H1 (cell line): ENCODE measurements at places on chromosomes 5 and 9. TPM values are rescaled to one million over a fixed set of nuclear protein-coding genes. Genes with fewer than 3 reads are reported as not detected.

BHMT2 gene
- total RNA-seq: not detected in 2 replicates

GTF3C5 gene
- 87.1 and 89.4 TPM in 2 replicates for total RNA-seq

DNA sequence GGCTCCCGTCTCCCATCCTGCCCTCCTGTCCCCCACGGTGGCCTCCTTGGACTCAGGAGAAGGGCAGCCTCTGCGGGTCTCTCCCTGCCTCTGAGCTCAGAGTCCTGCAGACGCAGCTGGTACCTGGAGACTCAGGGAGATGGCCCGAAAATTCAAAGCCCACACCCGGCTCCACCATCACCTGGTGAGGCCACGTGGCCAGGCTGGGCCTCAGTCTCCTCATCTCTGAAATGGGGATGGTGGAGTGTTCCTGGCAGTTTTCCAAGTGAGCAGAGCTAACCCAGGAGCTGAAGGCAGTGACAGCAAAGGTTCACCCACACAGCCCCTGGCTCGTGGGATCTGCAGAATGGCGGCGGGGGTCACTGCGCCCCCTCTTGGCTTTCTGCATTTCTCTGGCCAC is 62.1 kb upstream of the RXRA start:
- H3K4me1 ChIP-seq: no peaks in the 10 kb centered on the region
- DNase-seq: no peak
- H3K4me3 ChIP-seq: no peak overlapping the region
- no peak overlapping the region for H3K27ac ChIP-seq
- no peaks in the 10 kb centered on the region for H3K36me3 ChIP-seq
- H3K27me3 ChIP-seq: no peaks in the 10 kb centered on the region

GRCh38 chr5:156892223-156892622 is 42.1 kb downstream of the PPP1R2B start:
- H3K4me1 ChIP-seq: no peaks in the 10 kb centered on the region
- no peaks in the 10 kb centered on the region for H3K36me3 ChIP-seq
- no peak overlapping the region for H3K27ac ChIP-seq
- no peak overlapping the region for H3K4me3 ChIP-seq
- DNase-seq: no peak
- no peaks in the 10 kb centered on the region for H3K27me3 ChIP-seq

- H3K27me3 ChIP-seq: no peaks in the 10 kb centered on the region
- H3K36me3 ChIP-seq: no peaks in the 10 kb centered on the region
- no peaks in the 10 kb centered on the region for H3K4me1 ChIP-seq
- H3K4me3 ChIP-seq: no peak overlapping the region
- no peak overlapping the region for H3K27ac ChIP-seq
Observed at GRCh38 chr9:12350775-12351174, 342.4 kb upstream of the TYRP1 start.

GRCh38 chr5:143267186-143267585 is 136.3 kb downstream of the NR3C1 start:
- H3K36me3 ChIP-seq: no peaks in the 10 kb centered on the region
- H3K27me3 ChIP-seq: peaks cover 1% of the 10 kb centered on the region
- no peak overlapping the region for H3K27ac ChIP-seq
- no peaks in the 10 kb centered on the region for H3K4me1 ChIP-seq

DNA sequence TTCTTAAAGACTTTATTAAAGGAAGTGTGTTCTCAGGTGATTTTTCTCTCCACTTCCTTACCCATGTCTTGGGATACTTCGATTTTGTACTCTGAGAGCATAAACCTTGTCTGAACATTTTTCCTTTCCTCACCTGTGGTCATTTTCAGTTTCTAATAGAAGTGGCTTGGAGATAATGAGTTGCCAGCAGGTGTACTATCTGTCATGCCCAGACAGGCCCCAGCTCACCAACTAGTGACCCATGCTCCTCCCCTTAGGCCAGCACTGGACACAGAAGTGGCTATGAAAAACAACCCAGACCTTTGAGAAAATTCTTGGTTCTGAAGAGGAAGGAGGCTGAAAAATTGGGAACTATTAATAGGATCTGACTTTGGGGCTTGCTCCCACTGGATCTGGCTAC is 49.2 kb upstream of the SMIM32 start:
- H3K27me3 ChIP-seq: no peaks in the 10 kb centered on the region; the same call in 1 of the 2 replicates
- H3K27ac ChIP-seq: no peak overlapping the region
- no peak overlapping the region for H3K4me3 ChIP-seq
- no peaks in the 10 kb centered on the region for H3K36me3 ChIP-seq

DNA sequence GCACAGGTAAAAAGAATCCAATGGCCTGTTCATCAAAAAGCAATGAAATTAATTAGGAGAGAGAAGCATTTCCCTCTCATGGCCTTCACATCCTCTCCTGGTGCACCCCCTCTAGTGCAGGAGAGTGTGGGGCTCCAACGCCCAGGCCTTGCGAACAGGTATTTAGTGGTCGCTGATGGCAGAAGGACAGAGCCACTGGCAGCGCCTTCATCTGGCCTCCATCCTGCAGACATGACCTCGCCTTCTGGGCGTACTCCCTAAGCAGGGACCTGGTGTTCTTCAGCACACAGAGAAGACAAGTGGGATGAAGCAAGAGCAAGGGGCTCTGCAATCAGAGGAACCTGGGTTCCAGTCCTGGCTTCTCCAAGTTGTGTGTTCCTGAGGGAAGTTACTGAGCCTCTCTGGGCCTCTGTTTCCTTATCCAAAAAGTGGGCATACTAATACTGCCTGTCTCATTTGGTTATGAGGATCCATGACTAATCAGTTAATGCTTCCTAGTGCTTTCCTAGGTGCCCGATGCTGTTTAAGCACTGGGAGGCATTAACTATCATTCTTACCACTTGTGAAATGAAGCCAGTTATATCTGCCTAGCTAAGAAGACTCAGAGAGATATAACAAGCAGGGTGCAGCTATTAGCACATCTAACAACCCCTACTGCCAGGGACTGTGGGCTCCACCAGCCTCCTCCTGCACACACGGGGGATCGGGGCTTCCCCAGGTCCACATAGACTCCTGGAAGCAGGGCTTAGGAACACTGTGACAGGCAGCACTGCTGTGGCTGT is 77.3 kb downstream of the SEMA4D start:
- no peak for DNase-seq
- peaks cover 2% of the 10 kb centered on the region; the same call in 1 of the 2 replicates for H3K4me1 ChIP-seq
- H3K27ac ChIP-seq: no peak overlapping the region

GRCh38 chr9:86821006-86821845 is 126.1 kb downstream of the GAS1 start:
- H3K4me3 ChIP-seq: no peak overlapping the region
- H3K4me1 ChIP-seq: no peaks in the 10 kb centered on the region
- DNase-seq: no peak
- no peak overlapping the region for H3K27ac ChIP-seq
- no peaks in the 10 kb centered on the region for H3K27me3 ChIP-seq
